ENCODE measurements at places on chromosomes 1 and 21.

GRCh38 chr1:203166192-203166940 lies 9.3 kb downstream of the MYBPH start:
- DNase-seq, result no peak

DNA sequence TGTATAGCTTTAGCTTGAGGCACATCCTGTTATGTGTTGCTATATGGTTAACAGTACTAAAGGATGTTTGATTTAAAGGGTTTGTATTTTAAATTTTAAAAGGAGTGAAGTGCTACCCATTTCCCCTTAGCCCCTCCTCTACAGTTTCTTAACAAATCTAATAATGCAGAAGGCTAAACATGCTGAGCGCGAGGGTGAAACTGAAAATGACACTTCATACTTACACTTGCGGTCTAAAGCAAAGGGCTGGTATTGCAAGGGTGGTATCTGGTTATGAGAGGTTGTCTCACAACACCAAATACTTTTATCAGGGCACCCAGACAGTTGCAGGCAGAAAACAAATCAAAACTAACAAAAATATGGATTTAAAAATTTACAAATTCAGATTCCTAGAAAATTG lies 172.3 kb downstream of the SIPA1L2 start:
- no peak for DNase-seq

DNA sequence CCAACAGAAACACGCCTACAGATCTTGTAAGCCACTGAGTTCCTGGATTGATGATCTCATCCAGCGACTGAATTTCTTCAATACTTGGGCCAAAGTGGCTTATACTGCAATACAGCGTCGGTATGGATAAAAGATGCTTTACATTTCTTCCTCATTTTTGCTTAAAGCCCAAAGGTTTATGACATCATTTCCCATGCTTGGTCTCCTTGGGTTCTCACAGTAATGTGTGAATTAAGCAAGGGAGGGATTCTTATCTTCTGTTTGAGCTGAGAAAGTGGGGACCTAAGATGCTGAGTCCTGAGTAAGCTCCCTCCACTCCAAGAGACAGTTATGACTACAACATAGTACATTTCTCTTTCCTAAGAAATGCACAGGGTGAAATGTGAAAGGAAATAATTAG lies 39.5 kb downstream of the LBR start:
- DNase-seq, result no peak

DNA sequence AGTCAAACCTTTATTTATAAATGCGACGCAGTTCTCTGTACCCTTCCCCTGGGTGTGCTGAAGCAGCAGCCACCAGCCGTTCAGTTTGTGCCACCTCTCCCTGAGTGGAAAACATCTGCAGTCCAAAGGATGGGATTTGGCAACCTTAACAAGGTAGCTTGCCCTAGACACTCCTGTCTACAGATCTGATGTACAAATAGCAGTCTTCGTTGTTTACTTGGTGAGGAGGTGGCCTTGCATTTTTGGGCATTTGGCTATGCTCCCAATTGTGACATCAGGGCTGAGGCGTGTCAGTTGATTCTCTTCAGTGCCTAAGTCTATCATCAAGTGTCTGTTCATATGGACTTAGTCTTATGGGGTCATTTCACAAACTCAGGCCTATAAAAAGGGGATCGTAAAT lies 59.8 kb downstream of the KDM1A start:
- DNase-seq, result no peak

- no peak for DNase-seq
These were observed 4.4 kb downstream of the F13B start for GRCh38 chr1:197062692-197063091.

GRCh38 chr1:192489748-192490147 lies 85.8 kb upstream of the RGS1 start:
- DNase-seq, result no peak

- DNase-seq, result no peak
These were observed 85.0 kb downstream of the RGS21 start for GRCh38 chr1:192401825-192402224.

GRCh38 chr1:21325231-21325718 lies 35.0 kb upstream of the ECE1 start:
- DNase-seq, result no peak

- DNase-seq, result no peak
These were observed 4.3 kb upstream of the PLEKHG5 start for GRCh38 chr1:6495540-6496364.

GRCh38 chr21:42391297-42391696 lies 4.6 kb downstream of the TMPRSS3 start:
- no peak for DNase-seq

DNA sequence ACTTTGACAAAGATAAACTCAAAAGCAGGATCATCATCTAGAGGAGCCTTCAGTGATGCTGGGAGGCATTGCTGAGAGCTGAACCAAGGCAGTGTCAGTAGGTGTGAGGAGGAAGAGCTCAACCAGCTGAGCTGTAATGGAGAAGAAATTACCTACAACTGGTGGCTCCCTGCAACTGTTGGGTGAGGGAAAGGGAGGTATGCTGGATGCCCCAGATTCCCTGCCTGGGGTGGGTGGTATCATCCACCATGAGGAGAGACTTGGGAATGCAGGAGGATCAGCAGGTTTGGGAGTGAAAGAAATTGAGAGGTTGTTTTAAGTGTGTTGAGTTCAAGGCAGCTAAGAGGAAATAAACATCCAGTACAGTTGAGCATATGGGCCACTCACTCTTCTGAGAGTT lies 199.8 kb downstream of the DNM3 start:
- DNase-seq, result no peak

DNA sequence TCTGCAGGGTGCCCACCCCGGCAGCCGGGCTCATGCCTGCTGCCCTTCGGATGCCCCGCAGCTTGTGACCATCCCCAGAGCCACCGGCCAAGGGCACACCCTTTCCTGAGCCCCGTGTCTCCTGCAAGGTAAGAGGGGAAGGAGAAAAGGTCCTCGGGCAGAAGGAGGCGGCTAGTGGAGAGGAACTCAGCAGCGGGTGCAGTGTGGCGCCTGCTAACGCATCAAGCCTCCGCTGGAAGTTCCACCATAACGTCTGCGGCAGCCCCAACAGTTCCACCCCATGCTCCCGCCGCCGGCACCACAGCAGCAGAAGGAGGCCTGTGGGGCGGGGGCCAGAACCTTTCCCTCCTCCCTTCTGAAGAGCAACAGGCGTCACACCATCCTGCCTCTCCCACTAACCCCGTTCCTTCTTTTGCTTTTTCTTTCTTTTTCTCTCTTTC lies 990 bp downstream of the VWA5B1 start:
- DNase-seq, result no peak

DNA sequence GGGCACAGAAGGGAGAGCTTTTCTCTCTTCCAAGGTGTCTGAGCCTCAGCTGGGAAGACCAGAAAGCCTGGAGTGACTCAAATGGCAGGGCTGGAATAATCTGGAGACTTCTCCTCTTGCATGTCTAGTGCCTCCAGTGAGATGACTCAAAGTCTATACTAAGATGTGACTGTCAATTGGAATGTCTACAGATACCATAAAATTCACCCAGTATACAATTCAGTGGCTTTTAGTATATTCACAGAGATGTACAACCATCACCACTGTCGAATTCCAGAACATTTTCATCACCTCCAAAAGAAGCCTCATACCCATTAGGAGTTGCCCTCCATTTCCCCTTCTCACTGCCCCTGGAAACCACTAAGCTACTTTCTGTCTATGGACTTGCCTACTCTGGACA lies 47.9 kb upstream of the CNN3 start:
- no peak for DNase-seq

GRCh38 chr21:45818904-45819285 lies 162.7 kb upstream of the COL6A1 start:
- no peak for DNase-seq

DNA sequence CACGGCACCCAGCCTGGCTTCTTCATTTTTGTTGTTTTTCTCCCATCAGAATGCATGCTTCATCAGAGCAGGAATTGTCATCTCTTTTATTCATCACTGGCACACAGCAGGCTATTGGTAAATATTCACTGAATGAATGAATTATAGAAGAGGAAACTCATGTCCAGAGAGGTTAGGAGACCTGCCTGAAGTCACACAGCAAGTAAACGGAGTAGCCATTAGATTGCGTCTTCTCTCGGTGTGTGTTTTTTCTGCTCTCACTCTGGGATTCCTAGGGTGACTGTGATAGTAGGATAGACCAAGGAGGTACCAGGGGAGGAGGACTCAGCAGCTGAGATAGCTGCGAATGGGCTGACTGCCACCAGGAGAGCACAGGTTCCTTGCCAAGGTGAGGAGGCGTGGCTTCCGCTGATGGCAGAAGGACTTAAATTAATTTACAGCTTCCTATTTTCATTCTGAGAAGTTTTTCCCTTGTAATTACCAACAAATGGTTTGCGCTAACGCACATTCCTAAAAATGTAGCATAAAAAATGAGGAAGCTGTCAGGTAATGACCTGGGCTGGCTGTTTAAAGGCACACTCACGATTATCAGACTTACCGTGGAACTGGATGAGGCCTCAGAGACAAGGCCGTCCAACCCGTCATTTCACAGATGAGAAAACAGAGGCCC lies 4.5 kb upstream of the NCMAP start:
- DNase-seq, result no peak

DNA sequence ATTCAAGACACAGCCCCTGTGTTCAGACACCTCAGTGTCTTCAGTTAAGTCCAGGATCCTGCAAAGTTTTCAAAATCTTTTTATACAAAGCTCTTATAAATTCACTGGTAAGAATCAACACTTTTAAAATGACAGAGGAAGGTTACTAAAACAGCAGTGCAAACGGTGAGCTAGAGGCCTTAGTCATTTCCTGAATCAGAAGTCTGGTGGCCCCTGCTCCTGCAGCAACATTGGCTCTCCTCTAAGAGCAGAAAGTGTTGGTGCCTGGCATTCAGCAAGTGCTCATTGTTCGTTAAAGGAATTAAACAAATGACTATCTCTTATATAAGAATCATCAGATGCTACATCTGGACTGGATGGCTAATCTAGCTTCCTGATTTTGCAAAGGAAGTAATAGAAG lies 282.9 kb downstream of the PTGER3 start:
- no peak for DNase-seq

DNA sequence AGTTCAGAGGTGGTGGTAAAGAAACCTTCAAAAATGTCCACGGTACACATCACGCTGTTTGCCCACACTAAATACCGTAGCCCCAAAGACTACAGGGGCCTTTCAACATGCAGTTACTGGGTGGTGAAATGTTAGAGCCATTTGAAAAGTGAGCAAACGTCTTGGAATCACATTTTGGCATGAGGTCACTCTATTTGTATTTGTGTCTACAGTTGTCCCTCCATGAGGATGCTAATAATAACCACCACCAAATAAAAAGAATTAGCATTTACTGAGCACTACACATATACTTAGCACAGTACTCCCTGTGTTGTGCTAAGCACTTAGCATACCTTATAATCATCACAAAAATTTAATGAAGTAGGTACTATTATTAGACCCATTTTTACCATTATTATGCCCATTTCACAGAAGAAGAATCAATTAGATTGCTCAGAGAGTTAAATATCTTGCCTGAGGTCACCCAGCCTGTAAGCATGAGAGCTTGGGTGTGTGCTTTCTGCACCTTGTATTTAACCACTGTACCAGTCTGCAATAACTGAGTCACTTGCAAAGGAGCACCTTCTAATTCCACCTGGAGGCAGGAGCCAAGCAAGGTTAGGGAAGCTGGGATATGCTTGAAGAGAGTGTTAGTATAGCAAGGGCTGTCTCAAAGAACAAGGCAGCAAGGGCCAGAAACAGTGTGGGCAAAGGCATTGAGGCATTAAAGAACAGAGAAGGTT lies 57.4 kb downstream of the DNTTIP2 start:
- DNase-seq, result no peak

GRCh38 chr1:197049100-197049499 lies 18.0 kb downstream of the F13B start:
- no peak for DNase-seq

GRCh38 chr1:10181154-10181553 lies 29.2 kb upstream of the KIF1B start:
- DNase-seq, result no peak

GRCh38 chr1:59999006-59999405 lies 72.4 kb upstream of the CYP2J2 start:
- DNase-seq, result no peak

DNA sequence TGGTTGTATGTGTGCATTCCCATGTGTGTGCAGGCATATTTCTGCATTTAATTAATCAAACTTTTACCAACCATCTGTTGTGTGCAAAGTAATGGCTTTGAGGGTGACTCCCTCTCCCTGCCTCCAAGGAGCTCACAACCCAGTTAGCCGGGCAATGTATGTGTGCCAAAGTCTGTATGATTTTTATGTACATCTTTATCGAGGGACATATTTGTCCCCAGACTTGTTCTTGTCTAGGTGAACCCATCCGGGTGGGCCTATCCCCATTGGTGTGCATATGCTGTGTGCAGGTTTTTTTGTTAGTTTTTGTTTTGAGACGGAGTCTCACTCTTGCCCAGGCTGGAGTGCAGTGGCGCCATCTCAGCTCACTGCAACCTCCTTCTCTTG lies 1.8 kb downstream of the SYTL1 start:
- no peak for DNase-seq

DNA sequence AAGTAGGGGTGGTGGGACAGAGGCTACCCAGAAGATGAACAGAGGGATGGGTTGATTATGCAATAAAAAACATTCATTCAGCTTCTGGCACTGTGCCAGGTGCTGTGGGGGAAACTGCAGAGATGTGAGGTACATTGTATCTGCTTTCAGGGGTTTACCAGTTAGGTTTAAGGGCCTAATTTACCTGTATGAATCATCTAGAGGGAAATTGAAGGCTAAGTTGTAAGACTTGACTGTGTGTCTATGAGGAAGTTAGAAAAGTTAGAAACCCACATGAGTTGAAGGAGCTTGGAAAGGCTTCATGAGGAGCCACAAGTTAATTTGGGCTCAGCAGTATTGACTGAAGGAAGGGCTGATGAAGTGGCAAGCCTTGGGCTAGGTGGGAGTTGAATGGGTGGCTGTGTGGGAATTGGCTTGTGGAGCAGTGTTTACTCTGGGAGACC lies 36.7 kb upstream of the APOBEC4 start:
- no peak for DNase-seq

- no peak for DNase-seq
These were observed 49.7 kb downstream of the NMNAT2 start for GRCh38 chr1:183368213-183369108.

- DNase-seq, result no peak
These were observed 268.0 kb downstream of the PTGER3 start for GRCh38 chr1:70779571-70779970.

DNA sequence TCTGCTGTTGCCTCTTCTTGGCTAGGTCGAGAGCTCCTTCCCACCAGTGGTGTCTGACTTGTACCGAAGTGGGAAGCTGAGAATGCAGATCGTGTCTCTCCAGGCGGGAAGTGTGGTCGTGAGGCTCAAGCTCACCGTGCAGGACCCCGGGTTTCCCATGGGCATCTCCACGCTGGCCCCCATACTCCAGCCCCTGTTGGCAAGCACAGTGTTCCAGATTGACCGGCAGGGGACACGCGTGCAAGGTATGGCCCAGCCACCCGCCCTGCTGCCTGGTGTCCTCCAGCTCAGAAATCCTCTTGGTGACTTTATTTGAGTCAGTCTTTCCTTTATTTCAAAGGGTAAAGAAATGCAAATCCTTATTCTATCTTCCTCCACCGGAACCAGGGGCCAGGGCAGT lies 32.7 kb downstream of the UMODL1 start:
- no peak for DNase-seq

- no peak for DNase-seq
These were observed 613.5 kb downstream of the MATN1 start for GRCh38 chr1:30109853-30110252.

Data from NCI-H1105 treated with DMSO at 0.1 percent for 48 hours (cell line).